ENCODE measurements at places on chromosomes 16 and 17. TPM values are rescaled to one million over a fixed set of nuclear protein-coding genes. Genes with fewer than 3 reads are reported as not detected.

DNA sequence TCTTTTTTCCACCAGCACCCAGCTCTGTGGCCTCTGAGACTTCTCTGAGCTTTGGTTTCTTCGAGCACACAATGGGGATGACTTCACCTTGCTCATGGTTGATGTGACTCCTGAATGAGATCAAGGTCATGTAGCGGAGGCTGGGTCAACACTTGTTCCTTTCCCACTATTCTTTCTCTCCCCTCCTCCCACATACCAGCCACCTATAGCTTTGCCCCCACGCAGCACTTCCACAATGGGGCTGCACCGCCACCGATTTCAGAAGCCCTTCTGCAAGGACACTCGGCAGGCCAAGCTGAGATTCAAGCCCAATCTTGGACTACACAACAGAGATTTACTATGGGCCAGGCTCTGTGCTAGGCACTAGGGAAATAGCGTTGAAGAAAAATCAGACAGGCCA is 14.4 kb downstream of the TRIM25 start:
- DNase-seq: no peak

TBCD gene
- total RNA-seq: 66.8 TPM

DNA sequence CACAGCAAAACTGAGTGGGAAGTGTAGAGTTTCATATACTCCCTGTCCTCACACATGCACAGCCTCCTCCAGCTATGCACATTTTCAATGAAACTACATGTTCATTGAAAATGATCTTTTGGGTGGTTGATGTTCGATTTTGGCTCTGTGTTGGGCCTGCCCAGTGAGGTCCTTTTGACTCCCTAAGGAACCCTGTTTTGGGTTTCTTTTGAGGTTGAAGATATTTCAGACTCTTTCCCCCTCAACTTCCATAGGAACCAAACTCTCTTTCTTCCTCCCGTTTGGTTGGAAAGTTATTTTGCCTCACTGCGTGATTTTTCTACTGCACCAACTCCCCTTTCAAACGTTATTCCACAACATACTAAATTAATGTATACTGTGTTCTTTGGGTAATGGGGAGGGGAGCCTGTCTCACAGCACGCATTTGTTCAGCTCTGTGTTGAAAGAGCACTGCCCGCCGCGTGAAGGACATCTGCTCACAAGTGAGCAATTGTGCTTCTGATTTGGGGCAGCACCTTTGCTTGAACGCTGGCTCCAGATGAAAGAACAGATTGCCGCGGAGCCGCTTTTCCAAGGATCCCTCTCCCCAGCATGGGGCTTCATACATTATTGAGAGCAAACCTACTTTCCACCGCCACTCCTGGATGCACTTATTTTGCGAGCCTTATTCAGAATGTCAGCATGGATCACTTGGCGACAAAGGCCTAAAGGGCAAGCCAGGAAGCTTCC is 385.9 kb downstream of the WWOX start:
- no peak for DNase-seq

- no peak for DNase-seq
These were observed 232.8 kb downstream of the CCDC182 start for GRCh38 chr17:57512258-57512657.

- no peak for DNase-seq
These were observed 133.9 kb downstream of the PRKCB start for GRCh38 chr16:23969468-23970297.

DNA sequence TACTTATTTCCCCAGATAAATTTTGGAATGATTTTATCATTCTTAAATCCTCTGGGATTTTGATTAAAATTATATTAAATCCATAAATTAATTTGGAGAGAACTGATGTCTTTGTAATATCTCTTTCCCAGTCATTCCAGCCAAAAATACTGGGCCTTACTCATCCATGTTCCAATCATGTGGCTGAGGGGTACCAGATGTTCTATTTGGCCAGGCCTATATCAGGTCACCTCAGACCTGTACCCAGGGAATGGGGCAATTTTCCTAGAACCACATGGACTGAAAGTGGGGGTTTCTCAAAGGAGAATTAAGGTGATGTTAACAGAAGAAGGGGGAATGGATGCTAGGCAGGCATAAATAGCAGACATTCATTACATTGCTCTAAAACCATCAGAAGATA is 7.5 kb downstream of the SNTB2 start:
- DNase-seq: no peak

- DNase-seq: no peak
These were observed 101.7 kb downstream of the VAT1L start for GRCh38 chr16:77890075-77890474.

- DNase-seq: no peak
These were observed 72.7 kb downstream of the NT5M start for GRCh38 chr17:17375841-17376240.

HS3ST3B1 gene
- total RNA-seq: 3.8 TPM

DNA sequence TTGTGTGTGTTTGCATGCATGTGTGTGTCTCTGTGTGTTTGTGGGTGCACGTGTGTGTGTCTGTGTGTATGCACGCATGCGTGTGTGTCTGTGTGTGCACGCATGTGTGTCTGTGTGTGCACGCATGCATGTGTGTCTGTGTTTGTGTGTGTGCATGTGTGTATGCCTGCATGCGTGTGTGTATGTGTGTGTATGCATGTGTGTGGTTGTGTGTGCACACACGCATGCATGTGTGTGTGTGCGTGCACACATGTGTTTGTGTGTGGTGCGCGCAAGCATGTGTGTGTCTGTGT is 239.9 kb upstream of the TNRC6C start:
- no peak for DNase-seq

GRCh38 chr17:66636111-66636510 is 198.8 kb upstream of the CACNG5 start:
- peak; percentile 61 for DNase-seq
